Activated CD4-positive, alpha-beta T cell treated with anti-CD3 and anti-CD28 coated beads for 1 hour (primary cell): ENCODE measurements at places on chromosomes 6 and 20.

- DNase-seq, result no peak
These were observed 35.8 kb downstream of the HLA-B start for GRCh38 chr6:31321005-31321707.

GRCh38 chr6:37625591-37626374, 71.9 kb downstream of the MDGA1 start:
- no peak for DNase-seq

- no peak for DNase-seq
These were observed 636.6 kb upstream of the MAN1A1 start for GRCh38 chr6:119985952-119986736.

DNA sequence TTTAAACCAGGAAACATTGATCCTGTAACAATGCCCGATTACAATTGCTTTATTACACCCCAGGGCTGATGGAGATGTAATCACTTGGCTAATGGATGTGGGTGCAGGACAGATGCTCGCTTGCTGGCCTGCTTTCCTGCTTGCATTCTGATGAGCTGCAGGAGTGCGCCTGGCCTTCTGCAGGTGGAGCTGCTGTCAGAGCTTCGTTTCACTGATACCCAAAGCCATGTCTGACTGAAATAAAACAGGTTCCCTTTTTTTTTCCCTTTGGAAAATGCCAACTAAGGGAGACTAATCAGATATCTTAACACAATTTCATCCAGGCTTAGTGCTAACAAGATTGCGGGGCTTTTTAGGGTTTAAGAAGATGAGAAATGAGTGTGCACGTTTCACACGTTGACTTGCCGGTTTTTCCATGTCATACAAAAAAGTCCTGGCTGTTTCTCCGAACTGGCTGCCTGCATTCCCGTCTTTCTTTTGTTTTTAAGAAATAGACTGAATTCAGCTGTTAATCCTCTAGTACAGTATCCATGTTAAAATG, 60.7 kb downstream of the VAPB start:
- DNase-seq, result no peak

DNA sequence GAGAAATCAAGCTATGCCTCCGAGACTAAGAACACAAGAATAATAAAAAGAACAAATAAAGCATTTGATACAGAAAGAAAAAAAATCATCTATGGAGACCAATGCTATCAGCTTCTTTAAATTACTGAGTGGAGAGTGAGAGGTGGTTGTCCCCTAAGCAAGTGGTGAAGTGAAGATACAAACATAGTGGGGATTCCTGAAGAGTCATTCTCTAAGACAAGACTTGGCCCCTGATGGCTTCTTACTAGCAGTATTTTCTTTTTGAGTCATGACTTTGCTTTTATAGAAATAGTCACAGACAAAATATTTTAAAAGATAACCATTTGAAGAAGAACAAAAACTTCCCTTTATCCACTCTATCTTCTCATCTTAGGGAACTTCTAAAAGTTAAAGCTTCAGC, 261.4 kb upstream of the PRDM1 start:
- DNase-seq, result no peak
